ENCODE measurements at places on chromosomes 7 and 10.

DNA sequence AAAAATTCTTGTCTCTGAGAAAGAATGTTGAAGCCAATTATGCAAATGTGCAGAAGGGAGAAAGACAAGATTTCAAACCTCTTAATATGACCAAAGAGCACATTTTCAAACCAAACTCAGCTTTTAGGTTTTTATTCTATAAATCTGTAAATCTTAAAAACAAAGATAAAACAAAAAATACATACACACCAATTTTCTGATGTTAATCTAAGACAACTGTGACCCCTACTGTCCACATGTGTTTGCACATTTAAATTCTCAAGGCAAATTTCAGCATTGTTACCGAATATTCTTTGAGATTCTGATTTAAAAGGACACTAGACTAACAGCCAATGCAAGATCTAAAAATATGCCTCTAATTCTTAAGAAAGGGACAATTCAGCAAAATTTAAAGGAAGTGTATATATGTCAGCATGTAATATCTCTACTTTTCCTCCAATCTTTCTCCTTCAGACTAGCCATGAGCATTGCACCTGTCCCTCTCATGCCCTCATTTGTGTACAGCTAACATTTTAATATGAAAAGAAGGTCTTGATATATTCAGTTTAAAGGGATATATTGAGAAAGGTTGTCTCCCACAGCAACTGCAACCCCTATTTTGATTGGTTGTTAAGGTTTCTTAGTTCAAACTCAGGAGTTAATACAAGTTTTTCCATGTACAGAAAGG lies 417.9 kb downstream of the IPMK start:
- DNase-seq: peak; percentile 53

- peak; percentile 80 for DNase-seq
Observed at GRCh38 chr10:52313256-52313932, 687 bp upstream of the DKK1 start.

GRCh38 chr7:43905956-43906330 lies 453 bp downstream of the URGCP start:
- peak; percentile 57 for DNase-seq

DNA sequence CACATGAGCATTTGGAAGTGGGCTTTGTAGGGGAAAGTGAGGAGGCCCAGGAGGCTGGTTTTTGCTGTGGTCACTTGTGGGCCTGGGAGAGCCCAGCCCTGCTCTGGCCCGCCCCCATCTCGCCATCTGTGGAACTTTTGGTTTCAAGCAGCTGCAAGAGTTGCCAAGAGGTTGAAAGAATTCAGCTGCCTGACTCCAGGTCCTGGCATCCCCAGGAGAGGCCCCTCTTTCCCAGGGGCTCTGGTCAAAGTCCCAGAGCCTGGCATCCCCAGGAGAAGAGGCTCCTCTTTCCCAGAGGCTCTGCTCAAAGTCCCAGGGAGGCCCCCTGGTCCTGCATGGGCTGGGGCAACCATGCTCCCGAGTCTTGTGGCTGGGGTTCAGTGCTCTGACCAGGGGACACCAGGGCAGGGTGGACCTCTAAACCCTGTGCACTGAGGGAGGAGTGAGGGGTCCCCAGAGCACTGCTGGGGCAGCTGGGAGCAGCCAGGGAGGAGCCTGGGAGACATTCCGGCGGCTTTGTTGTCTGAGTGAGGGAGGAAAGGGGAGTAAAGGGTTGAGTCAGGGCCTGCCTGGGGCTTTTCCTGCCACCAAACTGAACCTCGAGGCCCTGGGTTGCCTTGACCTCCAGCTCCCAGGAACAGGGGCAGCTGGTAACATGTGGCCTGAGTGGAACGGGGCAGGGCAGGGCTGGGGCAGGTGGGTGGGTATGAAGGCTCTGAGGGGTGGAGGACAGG lies 27.7 kb upstream of the CSGALNACT2 start:
- DNase-seq: no peak

DNA sequence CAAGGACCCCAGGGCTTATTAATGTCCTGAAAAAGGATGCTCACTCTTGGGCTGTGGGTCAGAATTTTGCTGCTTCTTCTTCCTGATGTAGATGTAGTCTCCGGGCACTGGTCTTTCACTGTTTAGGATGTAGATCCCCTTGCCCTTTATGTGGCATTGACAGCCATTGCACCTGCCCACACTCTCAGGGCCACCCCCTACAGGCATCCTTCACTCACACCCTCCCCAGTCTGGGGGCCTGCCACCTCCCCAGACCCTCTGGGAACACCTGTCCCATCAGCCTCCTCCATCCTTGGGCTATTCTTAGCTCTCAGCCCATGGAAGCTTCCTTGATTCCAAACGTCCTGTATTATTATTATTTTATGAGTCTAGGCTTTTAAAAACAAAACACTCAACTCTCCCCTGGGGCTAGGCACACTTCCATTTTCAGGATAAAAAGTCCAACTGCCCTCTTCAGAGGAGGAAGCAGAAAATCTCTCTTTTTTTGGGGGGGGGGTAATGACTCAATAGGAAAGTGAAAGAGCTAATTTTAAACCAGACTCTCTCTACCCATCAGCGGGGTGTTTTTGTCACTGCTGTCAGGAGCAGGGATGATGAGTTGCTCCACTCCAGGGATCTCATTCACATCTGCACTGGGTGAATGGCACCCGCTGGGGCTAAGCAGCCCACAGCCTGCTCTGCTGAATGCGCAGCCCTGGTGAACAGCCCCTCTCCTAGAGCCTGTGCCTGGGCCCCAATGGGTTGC lies 11.5 kb upstream of the KLRG2 start:
- no peak for DNase-seq

- DNase-seq: no peak
Observed at GRCh38 chr7:98956469-98956868, 78.1 kb downstream of the TRRAP start.

- no peak for DNase-seq
Observed at GRCh38 chr10:133471300-133472109, 17.8 kb downstream of the SCART1 start.

DNA sequence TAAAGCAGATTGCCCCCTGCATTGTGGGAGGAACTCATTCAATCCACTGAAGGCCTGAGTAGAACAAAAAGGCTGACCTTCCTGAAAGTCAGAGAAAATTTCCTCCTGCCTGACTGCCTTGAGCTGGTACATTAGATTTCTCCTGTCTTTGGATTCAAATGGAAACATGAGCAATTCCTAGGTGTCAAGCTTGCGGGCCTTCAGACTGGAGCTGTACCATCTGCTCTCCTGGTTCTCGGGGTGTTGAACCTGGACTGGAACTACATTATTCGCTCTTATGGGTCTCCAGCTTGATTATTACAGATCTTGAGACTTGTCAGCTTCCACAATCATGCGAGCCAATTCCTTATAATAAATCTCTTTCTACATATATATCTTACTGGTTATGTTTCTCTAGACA lies 173.6 kb upstream of the STEAP4 start:
- DNase-seq: no peak

DNA sequence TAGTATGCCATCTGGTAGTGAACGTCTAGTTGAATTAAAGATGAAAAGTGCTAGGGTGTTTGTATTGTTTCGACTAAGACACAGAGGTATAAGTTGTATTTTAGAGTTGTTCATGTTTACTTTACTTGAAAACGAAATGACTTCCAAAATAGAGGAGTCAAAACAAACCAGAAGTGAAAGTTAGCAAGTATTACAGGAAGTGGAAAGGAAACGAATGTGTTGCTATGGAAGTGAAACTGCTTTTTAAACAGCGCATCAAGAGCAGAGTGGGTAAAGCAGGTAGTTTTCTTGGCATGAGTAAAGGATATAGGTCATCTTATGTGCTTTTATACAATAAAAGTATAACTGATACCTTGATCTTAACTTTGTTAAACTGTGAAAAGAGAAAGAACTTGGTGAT lies 20.0 kb upstream of the GALNTL5 start:
- no peak for DNase-seq

GRCh38 chr10:128605180-128605579 lies 479.0 kb upstream of the MKI67 start:
- no peak for DNase-seq
